ENCODE measurements at places on chromosomes 6 and 20.

- DNase-seq = no peak
Measured at GRCh38 chr20:39107741-39108140, 145.6 kb downstream of the DHX35 start.

DNA sequence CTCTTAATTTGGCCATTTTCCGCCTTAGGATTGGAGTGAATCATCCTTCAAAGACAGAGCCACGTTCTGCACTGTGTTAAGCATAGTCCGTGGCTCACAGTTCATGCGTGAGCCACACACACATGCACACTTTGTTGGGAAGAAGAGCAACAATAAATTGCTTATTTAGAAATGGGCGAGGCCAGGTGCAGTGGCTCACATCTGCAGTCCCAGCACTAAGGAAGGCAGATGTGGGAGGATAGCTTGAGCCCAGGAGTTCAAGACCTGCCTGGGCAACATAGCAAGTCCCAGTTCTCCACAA lies 131.3 kb downstream of the ZDHHC14 start:
- no peak for DNase-seq

- no peak for DNase-seq
Measured at GRCh38 chr20:32908334-32909292, 49.9 kb downstream of the EFCAB8 start.

- no peak for DNase-seq
Measured at GRCh38 chr6:118313762-118314161, 234.3 kb upstream of the PLN start.

DNA sequence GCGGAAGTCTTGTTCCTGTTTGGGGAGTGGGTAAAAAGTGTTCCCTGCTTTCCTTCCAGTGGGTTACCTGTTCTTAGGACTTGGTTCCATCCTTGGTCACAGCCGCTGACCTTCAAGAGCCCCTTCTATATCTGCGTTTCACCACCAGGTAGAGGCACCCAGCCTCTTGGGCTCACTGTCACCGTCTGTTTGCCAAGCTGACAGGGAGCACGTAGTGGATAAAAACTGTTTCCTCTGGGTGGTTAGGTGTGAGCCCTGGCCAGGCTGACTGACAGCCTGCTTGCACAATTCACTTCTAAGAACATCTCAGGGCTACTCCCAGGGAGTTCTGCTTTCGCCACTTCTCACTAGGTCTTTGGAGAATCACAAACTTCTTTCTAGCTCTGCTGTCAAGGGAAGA lies 1.8 kb upstream of the JPH2 start:
- no peak for DNase-seq

Data from stimulated activated CD8-positive, alpha-beta memory T cell treated with anti-CD3 and anti-CD28 coated beads, Interleukin-4, amount 100 ng/mL, for 1 hour (primary cell).